Epithelial cell of proximal tubule (primary cell): ENCODE measurements at places on chromosomes 13 and 19.

DNA sequence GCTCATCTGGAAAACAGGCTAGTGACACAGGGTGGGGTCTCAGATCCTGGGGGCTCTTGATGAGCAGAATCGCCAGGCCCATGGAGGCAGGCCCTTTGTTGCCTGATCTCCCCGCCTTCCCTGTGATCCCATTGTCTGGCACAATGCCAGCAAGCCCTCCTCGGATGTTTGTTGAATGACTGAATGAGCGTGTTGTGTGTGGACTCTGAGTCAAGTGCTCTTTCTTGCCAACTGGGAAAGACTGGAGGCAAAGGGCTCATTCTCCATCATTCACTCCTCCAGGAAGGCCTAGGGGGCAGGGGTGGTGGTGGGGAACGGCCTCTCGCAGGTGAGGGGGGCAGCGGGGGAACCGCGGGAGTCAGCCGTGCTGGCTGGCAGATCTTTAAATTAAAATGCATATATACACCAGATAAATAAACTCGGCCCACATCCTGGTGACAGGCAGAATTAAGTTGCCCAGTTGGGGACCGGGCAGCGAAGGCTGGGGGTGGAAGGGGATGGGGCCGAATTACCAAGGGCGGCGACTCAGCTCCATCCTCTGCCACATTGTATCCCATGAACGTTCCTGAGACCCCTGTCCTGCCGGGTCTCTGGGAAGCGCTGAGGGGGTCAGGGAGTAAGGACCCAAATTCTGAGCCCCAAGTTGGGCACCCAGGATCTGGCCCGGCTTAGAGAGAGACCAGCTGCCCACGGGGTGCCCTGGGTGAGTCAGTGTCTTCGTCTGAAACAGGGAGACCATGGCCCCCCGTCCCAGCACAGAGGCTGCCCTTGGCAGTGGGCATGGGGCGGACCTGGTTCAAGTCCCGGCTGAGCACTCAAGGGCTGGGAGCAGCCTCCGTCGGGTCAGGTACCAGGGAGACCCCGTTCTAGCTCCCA, 24.5 kb downstream of the EFNA2 start:
- DNase-seq = no peak

DNA sequence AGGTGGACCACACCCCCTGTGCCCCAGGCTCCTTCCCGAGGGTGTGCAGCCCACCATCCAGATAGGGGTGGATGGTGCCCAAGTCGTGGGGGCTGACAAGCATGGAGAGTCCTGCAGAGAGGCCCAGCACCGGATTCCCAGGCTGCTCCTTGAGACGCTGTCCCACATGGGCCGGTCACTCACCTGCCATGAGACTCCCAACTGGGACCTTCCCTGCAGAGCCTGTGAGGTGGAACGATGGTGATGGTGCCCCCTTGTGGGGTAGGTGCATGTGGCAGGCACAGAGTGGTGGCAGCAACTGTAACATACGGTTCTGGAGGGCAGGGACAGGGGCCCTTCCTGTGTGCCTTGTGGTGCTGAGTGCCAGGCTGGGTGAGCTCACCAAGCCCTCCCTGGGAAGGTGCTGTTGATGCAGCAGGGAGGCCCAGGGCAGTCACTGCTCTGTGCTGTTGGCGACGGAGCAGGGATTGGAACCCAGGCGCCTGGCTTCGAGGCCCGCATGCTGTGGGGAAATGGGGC, 33.1 kb downstream of the PPP1R37 start:
- no peak for DNase-seq

- DNase-seq = no peak
These were observed 47.3 kb upstream of the NPAS1 start for GRCh38 chr19:46972311-46972710.

DNA sequence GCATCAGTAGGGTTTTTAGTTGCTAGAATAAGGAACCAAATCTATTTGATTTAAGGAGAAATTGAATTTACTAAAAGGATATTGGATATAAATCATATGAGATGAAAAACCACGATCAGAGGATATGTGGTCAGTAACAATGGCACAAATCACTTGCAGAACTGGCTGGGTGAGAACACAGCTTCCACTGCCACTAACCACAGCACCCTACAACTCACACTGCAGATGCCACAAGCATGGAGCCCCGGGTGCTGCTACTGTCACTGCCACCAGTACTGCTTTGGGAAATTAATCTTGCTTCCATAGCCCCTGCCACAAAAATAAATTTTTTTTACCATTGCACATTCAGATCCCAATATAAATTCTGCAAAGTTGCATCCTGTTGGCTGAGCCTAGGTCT, 40.6 kb upstream of the KLF12 start:
- DNase-seq = no peak

- DNase-seq = peak; percentile 87
These were observed 39.5 kb downstream of the DHRS12 start for GRCh38 chr13:51764184-51765141.
